Stimulated activated CD8-positive, alpha-beta memory T cell treated with anti-CD3 and anti-CD28 coated beads, Interleukin-15, amount 100 ng/mL, for 4 hours (primary cell): ENCODE measurements at places on chromosomes 2 and 18.

- DNase-seq = no peak
These were observed 76.9 kb downstream of the CCDC93 start for GRCh38 chr2:117936871-117937428.

DNA sequence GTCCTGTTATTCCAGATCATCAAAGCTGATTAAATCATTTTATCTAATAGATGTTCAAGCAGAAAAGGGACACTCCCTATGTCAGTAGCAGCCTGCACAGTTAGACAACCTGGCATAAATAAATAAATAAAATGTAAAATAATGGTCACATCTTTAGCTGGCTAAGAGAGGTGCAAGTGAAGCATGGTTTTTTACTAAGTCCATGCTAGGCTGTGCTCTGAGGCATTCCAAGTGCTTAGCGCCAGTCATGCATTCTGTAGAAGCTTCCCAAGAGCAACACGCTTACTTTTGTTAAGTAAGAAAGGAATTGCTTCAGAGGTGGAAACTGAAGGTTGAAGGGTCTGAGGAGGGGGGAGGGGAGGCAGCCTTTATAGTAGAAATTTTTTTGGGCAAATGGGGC, 351.2 kb downstream of the CDH2 start:
- DNase-seq = no peak

DNA sequence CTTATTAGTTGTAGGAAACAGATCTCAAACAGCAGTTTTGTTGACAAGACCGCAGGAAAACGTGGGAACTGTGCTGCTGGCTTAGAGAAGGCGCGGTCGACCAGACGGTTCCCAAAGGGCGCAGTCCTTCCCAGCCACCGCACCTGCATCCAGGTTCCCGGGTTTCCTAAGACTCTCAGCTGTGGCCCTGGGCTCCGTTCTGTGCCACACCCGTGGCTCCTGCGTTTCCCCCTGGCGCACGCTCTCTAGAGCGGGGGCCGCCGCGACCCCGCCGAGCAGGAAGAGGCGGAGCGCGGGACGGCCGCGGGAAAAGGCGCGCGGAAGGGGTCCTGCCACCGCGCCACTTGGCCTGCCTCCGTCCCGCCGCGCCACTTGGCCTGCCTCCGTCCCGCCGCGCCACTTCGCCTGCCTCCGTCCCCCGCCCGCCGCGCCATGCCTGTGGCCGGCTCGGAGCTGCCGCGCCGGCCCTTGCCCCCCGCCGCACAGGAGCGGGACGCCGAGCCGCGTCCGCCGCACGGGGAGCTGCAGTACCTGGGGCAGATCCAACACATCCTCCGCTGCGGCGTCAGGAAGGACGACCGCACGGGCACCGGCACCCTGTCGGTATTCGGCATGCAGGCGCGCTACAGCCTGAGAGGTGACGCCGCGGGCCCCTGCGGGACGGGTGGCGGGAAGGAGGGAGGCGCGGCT, at the start of gene TYMS:
TSS of gene TYMS (plus strand) at position 343 of the 690 bp plus-strand sequence. CDS start at position 433, 90 bp downstream.
- no peak for DNase-seq

DNA sequence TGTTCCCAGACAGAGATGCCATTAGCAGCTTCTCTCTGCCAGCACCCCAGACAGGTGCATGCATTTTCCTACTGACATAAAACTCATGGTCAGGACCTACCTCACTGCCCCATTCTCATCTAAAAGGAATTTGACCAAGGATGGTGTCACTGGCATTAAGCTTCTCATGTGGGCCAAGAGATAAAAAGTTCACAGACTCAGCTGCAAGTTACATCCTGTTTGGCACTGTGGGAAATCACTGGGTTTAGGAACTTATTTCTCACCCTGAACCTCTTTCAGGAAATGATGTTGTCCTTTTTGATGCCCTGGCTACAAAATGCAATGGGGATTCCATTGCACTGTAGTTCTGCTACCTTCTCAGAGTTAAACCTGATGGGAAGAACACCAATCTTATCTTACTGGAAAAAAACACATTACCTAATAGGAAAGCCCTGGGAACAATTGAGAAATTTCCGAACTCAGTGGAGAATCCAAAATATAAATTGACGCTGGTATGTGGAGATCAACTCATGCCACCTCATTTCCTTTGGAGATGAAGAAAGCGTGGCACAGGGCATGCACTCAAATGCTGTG, 252.1 kb upstream of the COPS8 start:
- DNase-seq = no peak

DNA sequence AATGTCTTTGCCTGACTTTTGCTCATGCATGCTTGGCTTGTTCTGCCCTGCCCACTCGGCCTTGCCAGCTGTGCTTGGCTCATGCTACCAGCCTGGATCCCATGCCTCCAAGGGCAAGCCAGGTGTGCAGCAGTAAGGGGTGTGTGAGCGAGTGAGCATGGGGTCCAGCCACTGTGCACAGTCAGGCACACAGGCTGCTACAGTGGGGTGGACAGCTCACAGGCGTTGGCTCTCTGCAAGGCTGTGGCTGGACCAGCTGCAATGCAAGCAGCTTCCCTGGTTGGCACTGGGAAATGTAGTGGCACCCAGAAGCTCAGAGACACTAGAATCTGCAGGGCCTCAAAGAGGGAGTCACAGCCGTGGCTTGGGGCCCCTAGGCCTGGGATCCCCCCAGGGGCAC, 529.7 kb downstream of the DSC3 start:
- DNase-seq = no peak

- no peak for DNase-seq
These were observed 5.0 kb upstream of the TGIF1 start for GRCh38 chr18:3444954-3445353.

- no peak for DNase-seq
These were observed 98.2 kb downstream of the SOCS6 start for GRCh38 chr18:70387027-70387426.

DNA sequence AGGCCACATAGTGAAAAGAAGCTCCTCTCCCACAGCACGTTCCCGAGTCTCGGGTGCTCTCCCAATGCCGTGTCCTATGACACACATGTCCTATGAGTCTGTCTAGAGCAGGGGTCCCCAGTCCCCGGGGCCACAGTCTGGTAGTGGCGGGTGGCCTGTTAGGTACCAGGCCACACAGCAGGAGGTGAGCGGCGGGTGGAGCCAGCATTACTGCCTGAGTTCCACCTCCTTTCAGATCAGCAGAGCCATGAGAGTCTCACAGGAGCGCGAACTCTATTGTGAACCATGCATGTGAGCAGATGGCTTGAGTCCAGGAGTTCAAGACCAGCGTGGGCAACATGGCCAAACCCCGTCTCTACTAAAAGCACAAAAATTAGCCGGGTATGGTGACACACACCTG, 112.6 kb downstream of the ZBTB7C start:
- no peak for DNase-seq

DNA sequence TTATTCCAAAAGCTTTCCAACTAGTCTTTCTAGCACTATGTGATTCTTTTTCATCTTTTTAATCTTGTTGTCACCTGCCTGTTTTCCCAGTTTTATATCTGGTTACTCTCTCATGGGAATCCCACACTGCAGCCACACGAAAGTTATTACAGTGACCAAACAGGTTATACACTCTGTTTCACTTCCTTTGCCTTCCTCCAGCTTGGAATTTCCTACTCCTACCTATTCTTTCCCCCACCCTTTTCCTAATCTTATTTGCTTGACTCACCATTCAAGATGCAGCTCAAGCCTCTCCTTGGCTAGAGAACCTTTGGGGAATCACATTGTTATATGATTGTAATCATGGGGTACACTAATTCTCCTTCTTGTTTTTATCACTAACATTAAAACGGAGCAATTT, 13.4 kb upstream of the TLK1 start:
- no peak for DNase-seq

GRCh38 chr2:241843321-241844065, 15.2 kb downstream of the PDCD1 start:
- DNase-seq = no peak

DNA sequence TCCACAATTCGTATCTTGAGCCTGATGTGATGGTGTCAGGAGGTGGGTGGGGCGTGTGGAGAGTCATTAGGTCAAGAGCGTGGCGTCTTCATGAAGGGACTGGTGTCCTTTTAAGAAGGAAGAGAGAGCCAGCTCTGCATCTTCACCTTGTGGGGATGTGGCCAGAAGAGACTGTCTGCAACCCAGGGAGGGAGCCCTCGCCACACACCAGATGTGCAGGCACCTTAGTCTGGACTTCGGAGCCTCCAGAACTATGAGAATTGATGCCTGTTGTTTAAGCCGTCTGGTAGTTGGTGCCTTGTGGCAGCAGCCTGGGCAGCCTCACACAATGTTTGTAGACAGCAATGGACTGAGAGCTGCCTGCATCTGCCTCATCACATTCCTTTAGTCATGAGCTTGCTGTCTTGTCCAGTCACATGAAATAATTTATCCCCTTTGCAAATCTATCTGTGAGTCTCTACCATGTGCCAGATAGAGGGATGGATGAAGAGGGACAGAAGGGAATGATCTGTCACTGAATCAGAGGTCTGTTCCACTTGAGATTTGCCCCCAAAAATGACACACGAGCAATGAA, 61.0 kb downstream of the MYT1L start:
- DNase-seq = no peak

DNA sequence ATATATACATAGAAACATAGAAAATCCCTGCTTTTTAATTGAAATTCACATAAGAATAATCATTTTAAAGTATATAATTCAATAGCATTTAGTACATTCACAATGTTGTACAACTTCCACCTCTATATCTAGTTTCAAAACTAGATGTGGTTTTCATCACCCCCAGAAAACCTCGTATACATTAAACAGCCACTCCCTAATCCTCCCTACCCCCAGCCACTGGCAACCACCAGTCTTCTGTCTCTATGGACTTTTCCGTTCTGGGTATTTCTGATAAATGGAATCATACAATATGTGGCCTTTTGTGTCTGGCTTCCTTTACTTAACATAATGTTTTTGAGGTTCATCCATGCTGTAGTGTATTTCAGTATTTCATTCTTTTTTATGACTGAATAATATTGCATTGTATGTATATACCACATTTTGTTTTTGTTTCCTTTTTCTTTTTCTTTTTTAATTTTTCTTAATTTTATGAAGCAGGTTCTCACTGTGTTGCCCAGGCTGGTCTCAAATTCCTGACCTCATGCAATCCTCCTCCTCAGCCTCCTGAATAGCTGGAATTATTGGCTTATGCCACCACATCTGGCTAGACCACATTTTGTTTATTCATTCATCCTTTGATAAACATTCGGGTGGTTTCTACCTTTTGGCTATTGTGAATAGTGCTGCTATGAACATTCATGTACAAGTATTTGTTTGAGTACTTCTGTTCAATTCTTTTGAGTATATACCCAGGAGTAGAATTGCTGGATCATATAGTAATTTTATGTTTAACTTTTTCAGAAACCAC, 50.6 kb upstream of the RNF152 start:
- no peak for DNase-seq

DNA sequence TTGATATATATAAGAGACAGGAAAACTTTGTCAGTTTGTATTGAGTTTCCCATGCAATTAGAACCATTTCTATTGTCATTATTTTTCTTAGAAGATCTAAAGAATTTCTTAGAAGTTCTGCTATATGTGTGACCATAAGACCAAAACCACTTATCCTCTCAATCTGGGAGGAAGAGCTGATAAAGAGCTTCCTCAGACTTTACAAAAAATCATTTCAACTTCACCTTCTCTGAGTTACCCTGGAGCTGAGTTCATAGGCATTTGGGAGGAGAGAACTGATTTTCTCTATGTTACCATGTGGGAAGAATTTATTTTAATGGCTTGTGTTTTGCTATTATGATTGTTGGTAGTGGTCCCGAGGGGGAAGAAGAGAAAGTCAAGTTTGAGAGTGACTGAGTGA, 329.3 kb downstream of the GPD2 start:
- no peak for DNase-seq

DNA sequence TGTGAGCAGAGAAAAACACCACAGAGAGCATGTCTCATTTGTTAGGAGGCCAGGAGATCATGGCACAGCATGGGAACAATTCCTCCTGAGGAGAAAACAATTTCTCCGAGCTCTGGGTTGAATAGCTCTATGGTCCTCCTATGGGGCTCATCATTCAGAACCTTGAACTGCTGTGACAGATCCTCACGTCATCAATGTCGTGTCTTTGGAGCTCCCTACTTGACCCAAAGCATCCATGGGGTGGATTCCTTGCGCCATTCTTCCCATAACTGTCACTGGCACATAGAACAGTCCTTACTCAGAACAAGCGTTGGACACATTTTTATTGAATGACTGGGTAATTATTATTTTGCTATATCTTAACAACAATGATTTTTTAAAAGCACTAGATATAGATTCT, 15.8 kb upstream of the TCF4 start:
- DNase-seq = no peak

GRCh38 chr2:125730921-125731320, 925.0 kb upstream of the GYPC start:
- DNase-seq = no peak

GRCh38 chr2:237501892-237502513, 15.0 kb downstream of the MLPH start:
- no peak for DNase-seq

DNA sequence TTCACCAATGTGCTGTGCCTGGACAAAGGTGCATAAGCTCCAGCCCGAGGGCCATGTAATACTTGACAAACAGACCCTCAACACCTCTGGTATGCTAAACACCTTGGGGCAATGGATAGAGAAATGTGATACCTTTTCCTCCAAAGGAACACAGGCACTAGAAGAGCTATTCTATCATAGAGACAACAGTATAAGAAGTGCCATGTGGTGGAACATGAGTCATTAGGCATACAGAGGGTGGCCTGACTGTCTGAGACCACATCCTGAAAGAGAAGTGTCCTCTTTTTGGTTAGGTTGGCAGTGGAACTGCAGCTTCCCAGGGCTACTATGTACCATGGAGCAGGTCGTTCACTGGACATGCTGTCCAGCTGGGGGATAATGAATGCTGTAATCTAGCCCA, 153.9 kb downstream of the INSIG2 start:
- no peak for DNase-seq

DNA sequence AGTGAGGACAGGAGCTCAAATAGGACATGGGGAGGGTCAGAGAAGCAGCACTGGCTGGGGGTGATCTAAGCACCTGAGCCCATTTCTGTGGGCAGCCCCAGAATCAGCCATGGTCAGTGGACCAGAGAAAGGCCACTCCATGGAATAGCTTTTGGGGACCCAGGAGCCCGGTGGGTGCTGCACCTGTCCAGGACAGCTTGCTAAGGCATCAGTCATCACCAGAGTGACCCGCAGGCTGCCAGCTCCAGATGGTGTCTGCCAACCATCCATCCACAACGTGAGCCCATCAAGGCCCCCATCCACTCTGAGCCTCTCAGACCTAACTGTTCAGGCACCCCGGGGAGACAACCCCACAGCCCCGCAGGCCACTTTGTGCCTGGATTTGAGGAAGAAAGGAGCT, 23.6 kb upstream of the COL6A3 start:
- no peak for DNase-seq
